ENCODE measurements at places on chromosomes 1 and 21.

GRCh38 chr1:221309723-221310122 is 430.5 kb downstream of the HLX start:
- DNase-seq = no peak

DNA sequence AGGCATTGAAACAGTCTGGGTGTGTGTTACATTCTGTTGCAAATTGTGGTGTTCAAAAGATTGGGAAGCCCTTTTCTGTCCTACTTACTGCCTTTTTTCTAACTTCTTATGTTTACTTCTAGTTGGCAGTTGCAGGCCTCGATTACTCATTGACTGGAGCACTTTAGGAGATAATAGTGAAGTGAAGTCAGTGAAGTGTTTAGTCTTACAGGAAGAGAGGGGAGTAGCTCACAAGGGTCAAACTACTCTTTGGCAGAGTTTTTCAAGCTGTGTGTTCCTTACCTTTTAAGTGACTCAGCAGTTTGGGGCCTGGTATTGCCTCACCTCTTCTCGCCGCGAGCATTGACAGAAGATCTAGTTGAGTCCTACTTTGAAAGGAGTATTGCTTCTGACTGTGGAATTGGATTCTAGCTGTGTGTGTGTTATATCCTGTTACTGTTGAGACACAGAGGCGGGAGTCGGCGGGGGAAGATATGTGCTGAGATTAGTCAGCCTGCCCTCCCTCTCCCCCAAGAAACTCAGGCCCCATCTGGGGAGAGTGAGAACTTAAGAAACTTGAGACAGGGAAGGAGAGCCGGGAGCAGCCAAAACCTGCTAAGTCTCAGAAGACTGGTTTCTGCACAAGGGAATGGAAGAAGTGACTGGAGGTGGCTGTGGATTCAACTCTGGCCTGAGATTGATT is 19.3 kb downstream of the AHCYL1 start:
- peak; percentile 99 for DNase-seq

DNA sequence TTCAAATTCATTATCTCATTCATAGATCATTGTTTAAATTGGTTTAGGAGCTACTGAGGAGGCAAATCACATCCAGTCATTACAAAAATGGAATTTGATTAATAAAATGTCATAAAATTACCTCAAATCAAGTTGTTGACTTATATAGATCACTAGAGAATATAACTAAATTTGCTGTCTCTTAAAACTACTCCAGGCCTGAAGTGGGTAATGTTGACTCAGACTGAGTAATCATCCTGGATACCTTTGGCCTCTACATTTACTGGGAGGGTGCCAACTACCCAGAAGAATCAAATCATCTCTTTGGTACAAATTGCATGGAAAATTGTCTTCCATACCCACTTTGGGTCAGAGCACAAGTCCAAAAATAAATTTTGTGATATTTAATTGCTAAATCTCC is 191.2 kb upstream of the GREM2 start:
- DNase-seq = no peak

DNA sequence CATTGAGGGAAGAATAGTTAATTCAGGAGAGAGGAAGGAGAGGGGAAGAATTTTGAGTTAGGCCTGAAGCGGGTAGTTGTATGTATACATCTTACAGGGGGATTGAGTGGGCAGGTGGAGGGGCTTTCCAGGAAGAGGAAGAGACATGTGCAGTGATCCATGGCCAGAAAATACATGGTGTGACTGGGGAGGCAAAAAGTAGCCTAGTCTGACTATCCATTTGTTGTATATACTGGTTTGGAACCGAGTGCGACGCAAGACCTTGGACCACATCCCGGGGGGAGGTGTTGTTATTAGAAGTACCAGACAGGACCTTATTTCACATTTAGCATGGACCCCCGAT is 158.3 kb downstream of the SDCCAG8 start:
- DNase-seq = no peak

- peak; percentile 31 for DNase-seq
Observed at GRCh38 chr1:24909388-24909898, 20.6 kb downstream of the RUNX3 start.

DNA sequence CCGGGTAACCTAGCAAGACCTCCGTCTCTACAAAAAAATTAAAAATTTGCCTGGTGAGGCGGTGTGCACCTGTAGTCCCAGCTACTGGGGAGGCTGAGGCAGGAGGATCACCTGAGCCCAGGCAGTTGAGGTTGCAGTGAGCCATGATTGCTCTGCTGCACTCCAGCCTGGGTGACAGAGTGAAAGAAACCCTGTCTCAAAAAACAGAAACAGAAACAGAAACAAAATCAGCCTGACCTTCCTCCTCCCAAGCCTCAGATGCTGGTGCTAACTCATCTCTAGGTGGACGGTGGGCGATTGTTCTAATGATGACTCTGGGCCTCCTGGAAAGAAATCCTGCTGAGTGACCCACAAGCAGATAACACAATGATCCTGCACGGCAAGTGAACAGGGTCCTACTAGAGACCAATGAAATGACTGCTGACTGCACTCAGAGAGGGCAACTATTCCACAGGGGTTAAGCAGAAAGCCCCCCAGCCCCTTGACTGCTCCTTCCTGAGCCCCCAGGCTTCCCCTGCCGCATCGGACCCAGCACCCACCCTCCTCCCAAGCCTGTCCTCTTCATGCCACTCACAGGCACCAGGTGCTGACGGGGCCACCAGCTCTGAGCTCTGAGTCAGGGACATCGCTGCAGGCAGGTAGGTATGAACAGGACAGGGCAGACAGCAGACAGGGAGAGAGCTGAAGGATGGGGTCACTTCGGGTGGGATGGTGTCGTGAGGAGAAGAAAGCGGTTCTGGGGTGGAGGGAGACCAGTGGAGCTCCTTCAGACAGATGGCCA is 27.8 kb upstream of the LRRC38 start:
- DNase-seq = no peak

Data from epithelial cell of proximal tubule (primary cell).